ENCODE measurements at places on chromosomes 1 and 21.
A peak's percentile ranks its signal among the peaks of the same experiment; 100 is the strongest.

- no peak for DNase-seq
Measured at GRCh38 chr1:76481672-76482071, 385.6 kb upstream of the ST6GALNAC5 start.

DNA sequence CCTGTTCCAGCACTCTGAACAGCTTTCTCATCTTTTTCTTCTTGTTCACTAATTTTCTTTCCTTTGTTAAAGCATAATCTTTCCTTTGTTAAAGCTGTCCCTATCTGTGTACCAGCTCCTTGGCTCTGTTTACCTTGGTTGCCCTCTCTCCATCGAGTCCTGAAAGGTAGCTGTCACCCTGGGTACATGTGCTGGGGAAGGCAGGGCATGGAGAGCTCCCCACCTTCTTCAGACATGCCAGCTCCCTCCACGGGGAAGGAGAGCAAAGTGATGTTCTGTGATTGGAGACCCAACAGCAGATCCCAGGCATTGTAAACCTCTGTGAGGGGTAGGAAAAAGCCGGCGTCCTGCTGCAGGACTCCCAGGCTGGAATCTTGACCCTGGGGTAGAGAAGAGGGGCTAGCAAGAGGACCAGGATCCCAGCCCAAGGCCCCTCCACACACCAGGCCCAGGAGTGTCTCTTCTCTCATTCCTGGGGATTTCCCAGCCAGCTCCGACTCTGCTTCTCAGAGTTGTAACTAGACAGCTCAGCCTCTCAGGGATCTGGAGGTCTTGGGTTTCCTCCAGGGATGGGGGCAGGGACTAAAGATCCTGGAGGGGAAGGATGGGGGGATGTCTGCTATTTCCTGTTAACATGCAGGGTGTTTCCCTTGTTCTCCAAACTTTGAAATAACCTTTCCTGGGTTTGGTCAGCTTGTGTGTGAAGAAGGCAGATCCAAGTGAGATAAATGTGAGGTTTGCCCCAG, 34.4 kb downstream of the TMCC2 start:
- DNase-seq, result no peak

GRCh38 chr1:87330885-87331364, 2.2 kb downstream of the LMO4 start:
- DNase-seq, result no peak

DNA sequence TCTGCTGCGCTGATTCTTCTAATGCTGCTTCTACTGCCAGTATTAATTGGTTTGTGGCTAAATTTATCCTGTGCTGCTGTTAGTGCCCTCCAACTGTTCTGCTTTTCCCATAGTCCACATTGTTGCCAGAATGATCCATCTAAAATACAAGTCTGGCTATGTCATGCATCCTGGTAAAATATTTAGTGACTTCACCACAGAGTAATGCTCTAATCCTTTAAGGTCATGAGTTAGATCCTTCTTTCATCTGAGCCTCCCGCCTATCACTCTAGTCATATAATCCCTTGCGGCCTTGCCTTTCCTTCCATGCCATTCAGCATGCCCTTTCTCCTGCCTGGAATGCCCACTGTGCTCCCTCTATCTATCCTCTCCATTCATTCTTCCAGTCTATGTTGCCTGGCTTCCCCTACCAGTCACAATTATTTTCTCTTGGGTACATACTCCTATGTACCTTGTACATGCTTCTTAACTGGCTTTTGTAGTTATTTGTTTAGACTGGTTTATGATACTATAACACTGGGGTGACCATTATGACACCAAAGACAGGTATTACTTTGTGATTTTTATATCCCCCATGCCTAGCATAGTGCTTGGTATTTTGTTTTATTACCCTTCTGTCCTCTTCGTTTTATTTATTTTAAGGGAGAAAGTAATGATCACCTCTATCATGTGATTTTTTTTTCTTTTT, 144.0 kb downstream of the MAGI3 start:
- DNase-seq, result peak; percentile 71

- no peak for DNase-seq
Measured at GRCh38 chr1:244231572-244232315, 180.7 kb downstream of the ZBTB18 start.

- DNase-seq, result no peak
Measured at GRCh38 chr1:51088474-51088873, 13.6 kb upstream of the C1orf185 start.

- DNase-seq, result no peak
Measured at GRCh38 chr1:230753586-230754251, 6.5 kb downstream of the CAPN9 start.

DNA sequence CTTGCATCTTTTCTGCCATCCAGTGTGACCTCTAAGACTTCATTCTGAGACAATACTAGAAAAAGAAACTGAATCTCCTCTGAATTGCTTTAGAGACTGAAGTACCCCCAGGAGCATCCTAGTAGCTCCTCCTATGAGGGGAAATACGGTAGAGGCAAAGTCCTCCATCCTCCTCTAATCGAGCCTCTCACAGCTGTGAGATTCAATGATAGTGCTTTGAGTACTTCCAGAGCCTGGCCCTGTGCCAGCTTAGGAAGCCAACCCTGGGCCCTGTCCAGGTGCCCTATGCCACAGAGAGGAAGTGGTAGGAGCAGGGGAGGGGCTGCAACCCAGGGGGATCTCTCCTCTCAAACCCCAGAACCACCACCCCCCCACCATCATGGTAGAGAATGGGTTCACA, 10.7 kb downstream of the RORC start:
- no peak for DNase-seq

DNA sequence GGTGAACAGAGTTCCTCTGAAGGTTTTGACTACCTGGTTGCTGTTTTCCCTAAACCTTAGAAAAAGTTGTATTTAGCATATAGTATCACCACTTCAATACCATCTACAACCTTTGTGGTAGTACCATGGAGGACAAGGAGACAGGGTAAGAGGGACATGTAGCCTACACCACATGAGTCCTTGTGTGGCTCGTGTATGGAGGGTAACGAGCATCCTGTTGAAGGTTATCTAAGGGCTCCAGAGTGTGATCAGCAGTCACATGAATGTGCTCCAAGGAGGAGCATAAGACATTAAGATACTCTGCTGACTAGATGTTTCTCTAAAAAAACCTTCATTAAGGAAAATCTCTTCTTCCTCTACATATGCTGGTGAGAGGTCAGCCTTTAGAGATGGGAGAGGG, 67.3 kb downstream of the VCAM1 start:
- DNase-seq, result no peak

GRCh38 chr1:206892351-206892984, 4.8 kb upstream of the IL24 start:
- no peak for DNase-seq

DNA sequence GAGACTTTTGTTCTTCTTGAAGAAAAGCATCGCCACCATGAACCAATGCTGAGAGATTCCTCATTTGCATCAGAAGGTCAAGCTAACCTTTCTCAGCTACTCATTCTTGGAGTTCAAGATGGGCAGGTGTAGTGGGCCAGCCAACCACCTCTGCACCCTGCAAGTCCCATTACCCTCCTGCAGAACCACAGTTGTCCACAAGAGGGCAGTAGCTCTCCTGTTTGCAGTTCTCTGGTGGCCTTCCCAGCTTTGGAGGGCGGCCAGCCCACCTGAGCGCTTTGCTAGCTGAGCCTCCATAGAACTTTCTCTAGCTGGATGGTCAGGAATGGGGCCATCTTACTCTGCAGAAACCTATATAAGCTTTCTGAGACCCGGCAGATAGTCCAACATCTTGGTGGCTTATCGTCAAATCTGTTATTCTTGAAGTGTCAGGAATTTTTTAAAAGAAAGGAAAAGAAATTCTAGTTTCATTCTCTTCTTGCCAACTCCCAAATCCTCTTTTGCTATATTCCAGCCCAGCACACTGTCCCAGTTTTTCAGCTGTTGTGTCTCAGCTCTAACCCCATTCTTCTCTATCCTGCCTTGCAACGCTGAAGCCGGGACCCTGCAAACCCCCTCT, 11.0 kb upstream of the LMX1A start:
- DNase-seq, result no peak

- no peak for DNase-seq
Measured at GRCh38 chr1:67405473-67406245, 24.5 kb downstream of the SERBP1 start.

- peak; percentile 64 for DNase-seq
Measured at GRCh38 chr21:45555557-45556301, 13.5 kb upstream of the SLC19A1 start.

DNA sequence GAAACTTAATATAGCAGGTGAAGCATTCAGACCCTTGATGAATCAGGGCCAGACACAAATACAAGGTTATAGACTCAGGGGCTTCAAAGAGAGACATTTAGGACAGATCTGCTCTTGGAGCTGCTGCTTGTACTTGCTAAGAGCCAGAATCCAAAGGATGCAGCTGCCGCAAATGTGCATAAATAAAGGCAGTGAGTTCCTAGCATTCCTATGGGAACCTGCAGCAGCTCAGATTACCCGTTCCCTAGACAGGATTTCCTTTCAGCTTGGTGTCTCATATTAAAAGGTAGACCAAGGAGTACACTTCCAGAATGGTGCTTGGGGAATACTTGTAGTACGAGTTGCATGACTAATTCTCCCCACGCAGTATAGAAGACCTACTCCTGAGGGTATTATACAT, 9.7 kb upstream of the LRRC53 start:
- no peak for DNase-seq

DNA sequence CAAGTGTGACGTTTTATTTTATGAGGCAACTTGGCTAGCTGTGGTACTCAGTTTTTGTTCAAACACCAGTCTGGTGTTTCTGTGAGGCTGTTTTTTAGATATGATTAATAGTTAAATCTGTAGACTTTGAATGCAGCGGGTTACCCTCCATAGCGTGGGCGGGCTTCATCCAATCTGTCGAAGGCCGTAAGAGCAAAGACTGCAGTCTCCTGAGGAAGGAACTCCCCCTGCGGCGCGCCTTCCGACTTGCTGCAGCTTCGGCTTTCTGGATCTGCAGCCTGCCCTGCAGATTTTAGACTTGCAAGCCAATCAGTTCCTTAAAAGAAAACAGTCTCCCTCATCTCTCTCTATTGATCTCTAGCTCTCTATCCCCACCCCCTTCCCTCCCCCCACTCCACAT, 4.2 kb upstream of the ZNF496 start:
- DNase-seq, result no peak

- no peak for DNase-seq
Measured at GRCh38 chr1:234647245-234647644, 37.3 kb upstream of the IRF2BP2 start.

- no peak for DNase-seq
Measured at GRCh38 chr1:47688461-47689296, 250.8 kb downstream of the FOXD2 start.

DNA sequence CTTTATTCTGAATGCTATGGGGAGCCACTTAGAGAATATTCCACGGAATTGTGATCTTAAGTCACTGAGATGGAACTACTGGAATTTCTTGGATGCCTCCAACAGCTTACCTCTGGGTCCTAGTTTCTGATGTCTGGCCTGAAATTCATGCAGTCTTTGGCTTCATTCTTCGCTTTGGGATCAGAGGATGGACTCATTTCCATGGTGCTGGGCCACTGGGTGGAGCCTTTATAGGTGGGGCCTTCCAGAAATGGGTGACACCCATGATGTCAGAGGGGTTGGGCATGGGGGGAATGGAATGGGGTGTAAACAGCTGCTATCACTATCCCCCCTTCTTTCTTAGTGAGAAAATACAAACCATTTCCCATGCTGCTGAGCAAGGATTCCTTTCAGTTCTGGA, 73.7 kb upstream of the FGGY start:
- no peak for DNase-seq

DNA sequence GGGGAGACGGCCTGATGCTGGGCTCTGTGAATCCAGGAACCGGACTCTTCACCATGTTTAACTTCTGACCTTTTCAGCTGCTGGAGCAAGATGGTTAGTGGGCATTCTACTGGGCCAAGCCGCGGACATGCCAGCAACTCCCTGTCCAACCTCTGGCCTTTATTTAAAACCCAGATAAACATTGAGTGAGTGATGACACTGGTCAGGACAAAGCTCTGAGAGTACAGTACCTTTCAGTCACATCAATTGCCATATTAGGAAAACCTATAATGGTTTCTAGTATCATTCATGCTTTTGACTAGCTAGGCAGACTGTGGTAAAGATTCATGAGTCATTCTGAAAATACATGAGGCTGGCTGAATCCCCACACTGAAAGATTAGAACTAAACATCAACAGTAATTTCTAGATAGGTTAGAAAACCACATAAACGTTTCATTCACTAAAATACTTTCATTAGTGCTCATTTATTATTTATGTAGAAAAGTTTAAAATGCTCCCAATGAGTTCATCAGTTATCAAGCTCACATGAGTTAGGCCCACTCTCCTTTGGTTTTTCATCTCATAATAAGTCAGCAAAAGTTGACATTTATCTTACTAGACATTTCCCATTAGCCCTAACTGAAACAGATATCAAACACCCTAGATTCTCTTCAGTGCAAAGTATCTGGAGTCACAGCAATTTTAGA, 7.1 kb upstream of the ACTA1 start:
- DNase-seq, result peak; percentile 34

- no peak for DNase-seq
Measured at GRCh38 chr1:116376729-116377086, 3.7 kb downstream of the ATP1A1 start.

DNA sequence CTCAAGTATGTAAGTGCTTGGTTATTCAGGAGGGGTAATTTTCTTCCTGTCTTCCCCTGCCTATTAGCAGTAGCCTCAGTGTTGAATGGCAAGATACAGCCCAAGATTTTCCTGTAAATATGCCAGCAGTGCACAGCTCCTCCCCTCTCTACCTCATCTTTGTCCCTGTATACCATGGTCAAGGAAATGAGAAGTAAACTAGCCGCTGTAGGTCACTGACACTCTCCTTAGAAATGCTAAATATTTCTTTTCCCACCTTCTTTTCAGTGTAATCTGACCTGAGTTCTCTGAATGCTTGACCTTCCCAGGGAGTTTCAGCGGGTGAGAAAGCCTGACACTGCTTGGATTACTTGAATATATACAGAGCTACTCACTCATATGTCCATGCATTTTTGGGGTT, 84.1 kb upstream of the ZNF326 start:
- DNase-seq, result no peak

DNA sequence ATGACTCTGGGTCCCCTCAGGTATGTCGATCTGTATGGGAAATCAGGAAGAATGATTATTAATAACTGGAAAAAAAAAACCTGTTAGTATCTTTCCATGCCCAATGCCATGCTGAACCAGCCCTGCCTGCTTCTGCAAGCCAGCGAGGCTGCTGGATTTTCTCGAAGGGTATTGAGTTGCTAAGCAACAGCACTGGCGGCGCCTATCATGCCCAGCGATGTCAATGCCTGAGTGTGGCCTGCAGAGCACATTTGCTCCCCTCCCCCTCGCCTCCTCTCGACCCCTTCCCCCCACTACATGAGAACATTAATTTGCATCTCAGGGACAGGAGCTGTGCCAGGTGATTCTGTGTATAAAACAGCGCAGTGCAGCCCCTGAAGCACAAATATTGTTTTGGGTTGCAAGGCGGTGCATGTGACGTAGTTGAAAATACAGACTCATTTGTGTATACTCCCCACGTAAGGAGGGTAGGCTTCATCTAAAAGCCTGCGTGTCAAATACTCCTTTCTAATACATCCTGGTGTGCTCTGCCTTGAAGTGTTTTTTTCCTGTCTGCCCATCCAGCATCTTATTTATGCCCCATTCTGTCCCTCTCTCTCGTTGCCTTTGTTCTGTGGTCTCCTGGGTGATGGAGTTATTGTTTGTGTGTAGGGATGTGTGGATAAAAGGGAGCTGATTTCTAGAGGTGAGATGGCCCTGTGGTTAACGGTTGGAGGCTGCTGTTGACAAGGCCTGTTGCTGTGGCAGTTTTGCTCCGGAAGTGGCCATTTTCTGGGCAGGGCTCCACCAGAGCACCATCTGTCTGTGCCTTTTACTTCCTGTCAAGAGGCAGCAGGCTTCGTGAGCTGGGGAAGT, 32.7 kb upstream of the ATP5PO start:
- no peak for DNase-seq
